ENCODE measurements at places on chromosomes 3 and 15. TPM values are rescaled to one million over a fixed set of nuclear protein-coding genes. Genes with fewer than 3 reads are reported as not detected.

GRCh38 chr3:53819163-53819868 lies 26.9 kb downstream of the CHDH start:
- DNase-seq: no peak

DNA sequence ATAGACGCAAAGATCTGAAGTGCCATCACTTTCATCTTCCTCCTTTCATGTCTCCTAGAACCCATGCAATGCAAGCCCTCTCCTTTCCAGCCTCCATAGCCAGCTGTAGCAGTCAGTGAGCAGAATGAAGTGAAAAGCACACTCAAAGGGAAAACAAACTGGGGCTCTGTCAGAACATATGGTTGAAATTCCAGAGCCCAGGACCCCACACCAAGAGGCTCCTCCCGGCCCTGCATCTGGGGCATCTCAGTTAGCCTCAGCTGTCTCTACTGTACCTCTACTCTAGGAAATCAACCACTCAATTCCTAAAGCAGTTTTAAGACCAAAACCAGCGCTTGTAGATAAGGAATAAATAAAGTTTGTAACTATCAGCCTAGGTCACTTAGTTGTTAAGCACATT lies 73.8 kb upstream of the P3H2 start:
- no peak for DNase-seq

DNA sequence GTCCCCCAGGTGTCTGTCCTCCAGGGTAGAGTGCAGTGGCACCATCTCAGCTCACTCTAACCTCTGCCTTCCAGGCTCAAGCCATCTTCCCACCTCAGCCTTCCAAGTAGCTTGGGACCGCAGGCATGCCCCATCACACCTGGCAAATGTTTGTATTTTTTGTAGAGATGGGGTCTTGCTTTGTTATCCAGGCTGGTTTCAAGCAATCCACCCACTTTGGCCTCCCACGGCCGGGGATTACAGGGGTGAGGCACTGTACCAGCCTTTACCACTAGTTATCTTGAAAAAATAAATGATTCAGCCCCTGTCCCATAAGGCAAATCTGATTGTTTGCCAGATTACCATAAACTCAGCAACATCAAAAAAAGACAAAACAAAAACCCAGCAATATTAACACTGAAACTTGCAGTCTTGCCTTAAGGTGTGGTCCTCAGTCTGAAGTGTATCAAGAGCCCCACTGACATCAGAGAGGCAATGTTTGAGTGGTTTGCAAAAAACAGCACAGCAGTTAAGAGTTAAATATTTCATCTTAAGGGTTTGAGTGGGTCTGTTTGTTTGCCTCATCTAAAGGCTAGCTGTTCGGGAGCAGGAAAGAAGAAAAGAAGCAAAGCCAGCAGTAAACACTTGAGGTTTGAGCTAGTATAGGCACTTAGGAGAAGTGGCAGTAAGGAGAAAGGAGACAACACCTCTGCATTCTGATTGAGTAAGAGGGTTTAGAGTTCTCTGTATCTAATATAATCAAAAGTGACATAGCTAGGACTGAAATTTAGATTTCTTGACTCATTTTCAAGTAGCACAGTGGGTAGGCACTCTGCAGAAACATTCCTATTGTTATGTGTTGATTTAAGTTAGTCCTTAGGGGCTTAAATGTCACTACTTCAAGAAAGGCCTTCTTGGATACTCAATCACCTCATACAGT lies 26.3 kb upstream of the EDEM1 start:
- peak; percentile 29 for DNase-seq

GRCh38 chr3:33900809-33901505 lies 102.5 kb downstream of the PDCD6IP start:
- DNase-seq: no peak

- DNase-seq: peak; percentile 86
These were observed 39.5 kb downstream of the EBLN2 start for GRCh38 chr3:73100741-73101559.

- DNase-seq: no peak
These were observed 47.1 kb downstream of the STT3B start for GRCh38 chr3:31579828-31580227.

GRCh38 chr3:148882288-148882687 lies 17.2 kb downstream of the CPA3 start:
- peak; percentile 68 for DNase-seq

DNA sequence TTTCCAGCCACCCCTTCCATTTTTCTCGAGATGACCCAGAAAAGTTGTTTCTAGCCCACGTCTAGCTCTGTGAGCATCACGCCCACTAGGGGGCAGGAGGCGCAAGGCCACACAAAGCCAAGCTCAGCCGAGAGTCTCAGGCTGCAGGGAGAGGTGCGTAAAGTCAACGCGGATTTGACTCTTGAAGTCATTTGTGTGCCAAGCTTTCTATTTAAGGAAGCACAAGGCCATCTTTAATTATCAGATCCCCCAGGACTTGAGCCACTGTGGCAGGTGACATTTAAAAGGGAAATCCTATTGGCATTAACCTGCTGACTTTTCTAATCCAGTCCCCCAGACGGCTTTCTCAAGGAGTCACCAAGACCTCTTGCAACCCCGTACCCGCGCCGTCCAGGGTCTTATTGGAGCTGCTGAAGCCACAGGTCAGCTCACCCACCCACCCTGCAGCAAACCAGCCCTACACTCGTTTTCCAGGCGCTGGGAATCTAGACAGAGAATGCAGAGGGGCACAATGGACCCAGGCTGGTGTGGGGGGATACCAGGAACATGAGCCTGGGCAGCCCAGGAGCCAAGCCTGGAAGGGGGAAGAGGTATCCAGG lies 62.1 kb downstream of the CAPN7 start:
- peak; percentile 92 for DNase-seq

DNA sequence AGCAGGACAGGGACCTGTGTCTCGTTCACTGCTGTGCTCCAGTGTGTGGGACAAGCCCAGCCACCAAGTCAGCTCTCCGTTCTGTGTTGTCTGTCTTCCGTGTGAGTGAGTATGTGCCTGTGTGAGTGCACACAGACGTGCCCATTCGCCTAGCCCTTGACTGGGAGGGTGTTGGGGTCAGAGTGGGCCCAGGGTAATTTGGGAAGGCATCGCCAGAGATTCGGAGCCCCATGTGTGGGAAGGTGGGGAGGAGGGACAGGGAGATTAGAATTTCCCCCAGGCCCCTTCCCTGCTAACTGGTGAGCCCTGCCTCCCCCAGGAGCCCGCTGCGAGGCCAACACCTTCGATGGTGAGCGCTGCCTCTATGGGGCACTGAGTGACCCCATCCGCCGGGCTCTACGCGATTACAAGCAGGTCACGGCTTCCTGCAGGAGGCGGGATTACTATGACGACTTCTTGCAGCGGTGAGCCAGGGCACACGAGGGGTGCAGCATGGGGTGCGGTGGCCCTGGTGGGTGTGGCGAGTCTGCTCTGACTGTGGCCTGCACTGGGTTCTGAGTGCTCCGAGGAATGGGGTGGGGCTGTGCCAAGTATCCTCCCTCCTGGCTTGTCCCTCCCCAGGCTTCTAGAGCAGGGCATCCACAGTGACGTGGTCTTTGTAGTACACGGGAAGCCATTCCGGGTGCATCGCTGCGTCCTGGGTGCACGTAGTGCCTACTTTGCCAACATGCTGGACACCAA lies 3.1 kb downstream of the ABTB1 start:
- no peak for DNase-seq

DNA sequence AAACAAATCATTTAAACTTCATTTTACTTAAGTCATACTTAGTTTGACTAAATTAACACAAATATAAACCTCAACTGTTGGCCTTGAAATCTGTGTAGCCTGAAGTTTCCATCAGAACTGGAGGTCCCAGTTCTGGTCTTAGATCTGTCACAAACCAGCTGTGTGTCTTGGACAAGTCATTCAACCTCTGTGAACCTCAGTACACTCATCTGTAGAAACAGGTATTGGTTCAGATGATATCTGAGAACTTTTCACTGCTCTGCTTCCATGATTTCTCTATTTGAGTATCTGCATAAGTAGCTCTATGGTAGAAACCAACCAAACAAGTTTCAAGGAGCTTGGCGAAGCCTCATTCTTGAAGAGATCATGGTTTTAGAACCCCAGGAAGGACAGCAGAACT lies 60.4 kb upstream of the SLC2A2 start:
- no peak for DNase-seq

- no peak for DNase-seq
These were observed 50.2 kb downstream of the RAD54L2 start for GRCh38 chr3:51588724-51589123.

The GOLGA8T gene
- total RNA-seq: not detected

The GABRB3 gene
- 2.2 TPM for total RNA-seq

The LIPH gene
- total RNA-seq: 0.36 TPM

Data from fibroblast of the aortic adventitia (primary cell).